Urothelium cell line (cell line): ENCODE measurements at places on chromosomes 6 and 20.
A peak's percentile ranks its signal among the peaks of the same experiment; 100 is the strongest.

DNA sequence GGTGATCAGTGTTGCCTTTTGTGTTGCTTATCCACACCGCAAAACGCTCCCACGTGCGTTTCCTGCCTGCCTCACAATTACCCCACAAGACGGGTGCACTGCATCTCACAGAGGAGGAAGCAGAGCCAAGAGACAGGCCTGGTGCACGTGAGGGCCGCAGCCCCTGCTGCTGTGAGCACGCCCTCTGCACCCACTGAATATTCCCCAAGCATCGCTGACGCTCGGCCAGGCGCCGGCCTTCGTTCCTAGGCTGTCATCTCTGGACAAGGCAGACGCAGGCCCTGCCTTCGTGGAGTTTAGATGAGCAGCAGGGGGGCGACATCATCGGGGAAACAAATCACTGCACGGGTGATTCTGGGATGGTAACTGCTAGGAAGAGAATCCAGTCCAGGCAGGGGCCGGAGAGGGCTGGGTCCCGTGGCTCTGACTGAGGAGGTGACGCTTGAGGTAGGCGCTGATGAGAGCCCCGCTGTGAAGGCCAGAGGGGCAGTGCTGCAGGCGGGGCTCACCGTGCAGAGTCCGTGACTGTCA, 162.4 kb upstream of the QKI start:
- DNase-seq, result no peak

GRCh38 chr20:18553746-18554145, 13.5 kb upstream of the SMIM26 start:
- no peak for DNase-seq

- no peak for DNase-seq
Observed at GRCh38 chr20:58700121-58700821, 7.7 kb downstream of the NPEPL1 start.

DNA sequence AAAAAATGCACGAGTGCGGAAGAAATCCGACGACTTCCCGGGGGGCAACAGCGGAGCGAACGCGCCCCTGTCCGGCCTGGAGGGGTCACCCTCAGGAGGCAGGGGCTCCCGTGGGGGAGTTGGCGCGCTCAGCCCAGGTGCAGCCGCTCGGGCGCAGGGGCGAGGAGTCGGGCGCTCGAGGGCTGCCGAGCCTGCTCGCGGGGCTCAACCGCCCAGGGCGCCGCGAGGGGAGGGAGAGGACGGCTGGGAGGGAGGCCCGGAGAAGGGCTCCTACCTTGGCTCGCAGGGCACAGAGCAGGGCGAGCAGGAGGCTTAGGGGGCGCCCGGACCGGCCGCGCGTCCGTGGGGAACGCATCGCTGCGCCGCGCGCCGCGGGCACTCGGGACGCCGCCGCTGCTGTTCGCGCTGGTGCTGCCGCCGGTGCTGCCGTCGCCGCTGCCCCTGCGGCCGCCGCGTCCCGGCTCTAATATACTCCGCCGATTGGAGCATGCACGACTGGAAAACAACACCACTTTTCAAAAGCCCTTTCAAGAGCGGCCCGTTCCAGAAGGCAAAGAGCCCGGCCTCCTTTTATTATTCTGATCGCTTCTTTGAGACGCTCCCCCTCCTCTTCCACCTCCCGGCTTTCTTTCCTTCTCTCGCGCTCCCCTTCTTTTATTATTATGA, 490 bp downstream of the JAG1 start:
- DNase-seq, result peak; percentile 34

DNA sequence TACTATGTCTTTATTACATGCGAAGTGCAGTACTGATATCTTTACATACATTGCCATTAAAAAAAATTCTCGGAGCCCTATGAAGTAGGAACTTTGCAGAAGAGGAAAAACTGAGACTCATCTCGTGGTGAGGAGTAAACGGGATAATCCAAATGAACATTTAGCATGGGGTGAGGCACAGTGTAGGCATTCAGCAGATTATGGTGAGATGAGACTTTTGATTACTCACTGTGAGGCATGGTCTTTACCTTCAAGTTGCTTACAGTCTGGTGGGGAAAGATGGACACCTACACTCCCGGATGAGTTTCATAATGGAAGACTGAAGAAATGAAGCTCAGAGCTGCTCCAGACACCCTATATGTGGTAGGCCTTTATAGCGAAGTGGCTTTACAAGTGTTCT, 1.4 kb downstream of the RPRD1B start:
- DNase-seq, result no peak

DNA sequence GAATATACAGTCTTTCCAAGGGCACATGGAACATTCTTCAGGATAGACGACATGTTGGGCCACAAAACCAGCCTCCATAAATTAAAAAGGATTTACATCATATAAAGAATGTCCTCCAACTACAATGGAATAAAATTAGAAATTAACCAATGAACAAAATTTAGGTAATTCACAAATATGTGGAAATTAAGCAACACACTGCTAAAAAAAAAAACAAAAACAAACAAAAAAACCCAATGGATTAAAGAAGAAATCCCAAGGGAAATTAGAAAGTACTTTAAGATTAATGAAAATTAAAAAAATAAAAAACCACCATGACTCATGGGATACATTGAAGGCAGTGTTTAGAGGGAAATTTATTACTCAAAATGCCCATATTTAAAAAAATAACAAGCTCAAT, 21.4 kb upstream of the NT5E start:
- DNase-seq, result no peak

GRCh38 chr6:106186714-106187113, 100.6 kb downstream of the PRDM1 start:
- DNase-seq, result no peak

DNA sequence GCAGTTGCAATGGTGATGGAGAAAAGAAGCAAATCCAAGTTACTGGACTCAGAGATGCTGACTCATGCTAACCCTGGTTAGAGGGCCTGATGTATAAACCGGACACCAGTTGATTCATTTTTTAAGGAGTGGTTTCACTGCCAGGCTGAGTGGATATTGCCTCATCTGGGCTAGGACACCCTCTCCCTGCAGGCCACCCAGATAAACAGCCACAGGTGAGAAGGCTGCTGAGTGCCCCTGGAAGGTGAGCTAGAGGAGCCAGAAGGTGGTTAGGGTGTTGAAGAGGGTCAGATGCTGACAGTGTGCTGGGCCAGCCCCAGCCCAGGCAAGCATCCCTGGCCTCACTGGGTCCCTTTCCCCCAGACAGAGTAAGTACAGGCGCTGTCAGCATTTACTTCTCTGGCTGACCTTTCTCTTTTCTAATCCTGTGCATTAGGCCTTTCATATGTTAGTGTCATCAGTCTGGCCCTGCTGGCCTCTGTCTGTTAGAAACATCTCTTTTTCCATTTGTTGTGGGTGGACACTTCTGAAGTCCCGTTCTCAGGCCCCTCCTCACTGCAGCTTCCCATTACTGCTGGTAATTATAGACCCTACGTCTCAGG, 13.5 kb downstream of the EPB41L1 start:
- no peak for DNase-seq

GRCh38 chr6:43013097-43013842, 476 bp downstream of the MEA1 start:
- DNase-seq, result peak; percentile 18

- no peak for DNase-seq
Observed at GRCh38 chr6:160279850-160280249, 21.2 kb upstream of the SLC22A2 start.

- no peak for DNase-seq
Observed at GRCh38 chr6:169998457-169998856, 247.0 kb downstream of the ERMARD start.

DNA sequence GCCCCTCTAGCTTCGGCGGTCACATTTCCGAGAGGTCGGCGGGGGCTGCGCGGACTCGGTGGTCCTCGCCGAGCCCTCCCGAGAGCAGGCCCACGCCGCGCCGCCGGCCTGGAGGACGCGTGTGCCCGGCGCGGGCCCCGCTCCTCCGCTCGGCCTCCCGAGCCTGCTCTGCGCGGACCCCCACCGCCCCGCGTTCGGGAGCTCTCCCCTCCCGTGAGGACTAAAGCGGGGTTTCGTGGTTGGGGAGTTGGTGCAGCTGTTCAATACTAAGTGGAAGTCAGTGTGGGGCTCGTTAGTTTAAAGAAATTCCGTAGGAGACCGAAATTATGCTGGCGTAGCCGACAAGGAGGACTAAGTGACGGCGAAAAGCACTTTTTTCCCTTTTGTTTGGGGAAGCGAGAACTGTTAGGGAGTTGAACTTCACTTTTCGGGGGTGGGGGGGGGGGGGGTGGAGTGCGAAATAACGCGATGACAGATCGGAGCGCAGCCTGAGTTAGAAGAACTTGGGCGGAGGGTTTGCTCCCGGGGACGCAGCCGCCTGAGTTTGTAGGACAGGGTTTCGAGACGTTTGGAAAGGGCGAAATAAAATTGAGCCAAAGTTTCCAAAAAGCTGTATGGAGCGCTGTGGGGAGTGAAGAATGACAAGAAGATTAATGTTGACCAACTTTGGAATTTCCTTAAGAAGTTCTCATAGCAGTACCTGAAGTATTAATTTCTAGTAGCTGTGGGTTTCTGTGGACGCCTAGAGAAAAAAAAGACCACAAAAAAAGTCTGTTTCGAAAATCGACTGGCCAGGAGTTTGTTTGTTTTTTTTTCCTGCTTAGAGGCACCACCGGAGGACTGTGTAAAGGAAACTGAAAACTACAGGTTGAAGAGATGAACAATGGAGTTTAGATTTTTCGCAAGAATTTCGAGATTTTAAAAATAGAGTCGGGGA, 1.4 kb downstream of the QKI start:
- DNase-seq, result peak; percentile 49

DNA sequence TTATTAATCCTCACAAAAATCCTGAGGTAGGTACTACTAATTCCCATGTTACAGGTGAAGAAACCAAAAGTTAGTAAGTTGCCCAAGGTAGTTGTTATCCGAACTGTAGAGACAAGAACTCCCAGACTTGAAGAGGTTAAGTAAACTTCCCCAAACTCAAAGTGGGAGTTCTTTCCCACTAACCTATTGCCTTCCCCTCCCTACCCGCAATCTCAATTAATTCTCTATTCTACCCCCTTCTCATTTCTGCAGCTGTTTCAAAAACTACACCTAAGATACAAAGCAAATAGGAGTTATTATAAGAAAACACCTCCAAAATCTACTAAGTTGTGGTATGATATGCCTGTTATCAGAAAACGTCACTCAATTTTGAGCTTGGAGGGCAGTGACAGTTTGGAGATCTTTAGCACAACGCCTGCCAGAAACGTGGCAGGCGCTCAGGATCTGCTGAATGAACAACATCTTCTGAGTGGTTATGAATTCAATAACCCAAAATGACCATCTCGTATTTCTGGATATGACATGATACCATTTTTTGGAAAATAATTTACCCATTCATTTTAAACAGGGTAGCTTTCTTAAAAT, 7.1 kb downstream of the CSNK2A1 start:
- no peak for DNase-seq

DNA sequence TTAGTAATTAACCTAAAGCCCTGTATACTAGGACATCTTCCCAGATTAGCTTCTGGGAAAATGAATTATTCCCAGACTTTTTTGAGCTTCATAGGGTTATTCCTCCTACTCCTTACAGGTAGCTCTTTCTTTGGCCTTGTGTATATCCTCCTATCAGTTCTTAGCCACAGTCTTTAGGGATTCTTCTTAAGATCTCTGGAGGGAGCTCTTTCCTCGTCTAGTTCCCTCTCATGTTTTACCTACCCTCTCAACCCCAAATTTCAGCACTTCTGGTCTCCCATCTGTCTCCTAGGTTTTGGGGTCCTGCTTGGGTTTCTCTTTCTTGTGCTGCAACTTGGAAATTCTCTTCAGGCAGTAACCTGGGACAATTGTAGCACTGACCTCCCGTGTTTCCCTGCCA, 46.4 kb upstream of the SLC35B3 start:
- no peak for DNase-seq

- no peak for DNase-seq
Observed at GRCh38 chr6:110093981-110094380, 85.5 kb downstream of the WASF1 start.

DNA sequence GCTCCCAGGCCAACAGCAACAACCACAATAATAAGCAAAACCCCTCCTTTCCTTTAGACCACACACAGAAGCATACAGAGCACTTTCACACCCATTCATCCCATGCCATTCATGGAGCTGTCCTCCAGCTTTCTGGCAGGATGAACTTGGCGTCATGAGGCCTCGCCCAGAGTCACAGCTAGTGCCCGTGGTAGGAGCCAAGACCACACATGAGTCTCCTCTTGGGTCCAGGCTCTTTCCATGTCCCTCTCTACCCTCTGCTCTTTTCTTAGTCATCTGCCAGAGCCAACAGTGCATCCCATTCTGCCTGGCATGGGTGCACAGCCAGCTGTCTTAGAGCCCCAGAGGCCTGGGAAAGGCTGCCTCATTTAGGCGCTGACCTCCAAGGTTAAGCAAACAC, 1.8 kb upstream of the TGM3 start:
- no peak for DNase-seq

GRCh38 chr6:10730254-10730653, 7.4 kb downstream of the TMEM14C start:
- DNase-seq, result no peak

DNA sequence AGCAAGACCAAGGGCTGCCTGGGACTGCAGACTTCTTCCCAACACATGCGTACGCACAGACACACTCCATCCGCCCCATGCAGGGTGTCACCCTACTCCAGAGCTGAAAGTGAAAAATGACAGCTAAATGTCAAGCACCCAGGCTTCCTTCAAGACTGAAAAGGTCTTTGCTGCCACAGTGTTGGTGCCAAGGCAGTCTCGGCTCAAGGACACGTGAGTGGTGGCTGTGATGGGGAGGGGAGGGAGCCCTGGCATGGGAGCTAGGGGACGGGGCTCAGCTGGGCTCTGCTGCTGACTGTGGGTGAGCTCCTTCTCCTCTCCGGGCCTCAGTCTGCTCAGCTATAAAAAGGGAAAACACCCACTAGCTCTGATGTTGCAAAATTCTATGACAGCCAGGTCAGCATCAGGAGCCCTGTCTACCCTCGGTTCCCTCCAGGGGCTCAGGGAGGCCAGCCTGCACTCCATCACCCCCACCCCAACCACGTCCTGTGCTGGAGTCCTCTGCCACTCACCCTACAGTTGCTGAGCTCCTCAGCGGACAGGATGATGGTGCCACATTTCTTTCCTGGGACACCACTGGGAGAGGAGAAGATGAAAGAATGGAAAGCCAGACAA, 47.6 kb downstream of the CPNE5 start:
- DNase-seq, result no peak
